Activated T-helper 1 cell treated with anti-CD3 and anti-CD28 coated beads, Interleukin-2, amount 50 U/mL, for 16 hours (primary cell): ENCODE measurements at places on chromosomes 5 and 9.

GRCh38 chr5:43685252-43685950 is 82.4 kb downstream of the NNT start:
- DNase-seq = no peak

GRCh38 chr9:94783102-94783682 is 56.7 kb downstream of the AOPEP start:
- no peak for DNase-seq

DNA sequence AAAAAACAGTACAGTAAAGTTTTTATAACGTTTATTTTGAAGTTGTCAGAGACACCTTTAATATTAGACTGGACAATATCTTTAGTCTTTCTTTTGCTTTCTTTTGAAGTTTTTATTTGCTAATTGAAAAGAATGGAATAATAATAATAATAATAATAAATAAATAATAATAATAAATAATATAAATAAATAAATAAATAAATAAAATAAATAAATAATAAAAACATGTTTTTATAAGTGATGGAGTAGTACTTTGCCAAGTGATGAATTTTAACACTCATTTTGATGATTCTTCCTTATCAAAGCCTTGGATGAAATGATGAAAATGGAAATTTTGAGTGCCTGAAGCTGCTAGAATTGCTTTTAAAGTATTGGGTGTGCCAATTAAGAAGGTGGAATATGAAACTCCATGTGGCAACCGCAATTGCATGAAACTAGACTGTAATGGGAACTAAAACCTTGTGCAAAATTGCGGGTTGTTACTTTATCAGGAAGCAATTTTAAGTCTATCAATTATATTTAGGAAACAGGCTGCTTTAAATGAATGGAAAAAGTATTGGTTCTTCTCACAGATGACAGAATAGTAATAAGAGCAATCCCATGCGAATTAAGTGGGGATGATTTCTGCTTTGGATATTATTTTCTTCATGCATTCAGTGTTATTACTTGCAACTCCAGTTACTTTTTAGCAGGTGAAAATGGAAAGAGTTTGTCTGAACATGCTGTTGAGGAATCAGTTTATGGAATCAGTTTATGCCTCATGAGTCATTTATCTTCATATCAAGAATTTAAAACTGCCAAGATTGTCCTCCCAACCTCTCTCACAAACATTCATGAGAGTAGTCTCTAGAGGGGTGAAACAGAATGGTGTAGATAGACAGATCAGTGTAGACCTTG is 4.6 kb downstream of the ANXA1 start:
- no peak for DNase-seq

- no peak for DNase-seq
Observed at GRCh38 chr9:132744881-132745755, 74.9 kb downstream of the GTF3C4 start.

DNA sequence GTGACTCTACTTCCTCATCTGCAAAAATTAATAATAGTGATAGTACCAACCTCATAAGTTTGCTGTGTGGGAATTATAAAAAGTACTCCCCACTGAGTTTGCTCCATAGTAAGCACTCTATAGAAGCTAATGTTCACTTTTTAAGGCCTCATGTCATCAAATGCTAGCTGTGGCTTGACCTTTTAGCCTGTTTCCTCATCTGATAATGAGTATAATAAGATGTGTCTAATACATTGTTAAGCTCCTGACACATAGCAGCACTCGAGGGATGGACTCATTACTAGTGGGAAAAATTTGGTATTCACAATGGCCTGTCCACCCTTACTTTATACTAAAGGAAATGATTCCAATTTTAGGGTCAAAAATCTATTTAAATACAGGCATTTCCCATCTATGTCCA is 26.1 kb upstream of the CAST start:
- no peak for DNase-seq

DNA sequence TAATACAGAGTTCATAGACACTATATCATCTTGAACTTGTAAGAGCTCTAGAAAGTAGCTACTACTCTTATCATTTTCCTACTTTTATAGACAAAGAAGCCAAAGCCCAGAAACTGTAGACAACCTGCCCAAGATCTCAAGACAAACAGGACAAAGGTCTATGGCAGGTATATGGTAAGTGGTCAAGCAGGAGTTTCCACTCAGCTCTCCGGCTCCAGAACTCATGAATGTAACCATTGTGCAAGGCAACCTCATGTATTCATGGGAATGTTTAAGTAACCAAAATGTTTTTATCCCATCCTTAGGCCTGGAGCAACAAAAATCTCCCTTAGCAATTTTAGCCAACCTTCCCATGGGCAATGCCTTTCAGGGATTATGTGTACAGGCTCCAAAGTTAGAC is 163.4 kb upstream of the PUM3 start:
- DNase-seq = no peak

GRCh38 chr5:41869151-41869723 is 988 bp downstream of the OXCT1 start:
- DNase-seq = no peak

DNA sequence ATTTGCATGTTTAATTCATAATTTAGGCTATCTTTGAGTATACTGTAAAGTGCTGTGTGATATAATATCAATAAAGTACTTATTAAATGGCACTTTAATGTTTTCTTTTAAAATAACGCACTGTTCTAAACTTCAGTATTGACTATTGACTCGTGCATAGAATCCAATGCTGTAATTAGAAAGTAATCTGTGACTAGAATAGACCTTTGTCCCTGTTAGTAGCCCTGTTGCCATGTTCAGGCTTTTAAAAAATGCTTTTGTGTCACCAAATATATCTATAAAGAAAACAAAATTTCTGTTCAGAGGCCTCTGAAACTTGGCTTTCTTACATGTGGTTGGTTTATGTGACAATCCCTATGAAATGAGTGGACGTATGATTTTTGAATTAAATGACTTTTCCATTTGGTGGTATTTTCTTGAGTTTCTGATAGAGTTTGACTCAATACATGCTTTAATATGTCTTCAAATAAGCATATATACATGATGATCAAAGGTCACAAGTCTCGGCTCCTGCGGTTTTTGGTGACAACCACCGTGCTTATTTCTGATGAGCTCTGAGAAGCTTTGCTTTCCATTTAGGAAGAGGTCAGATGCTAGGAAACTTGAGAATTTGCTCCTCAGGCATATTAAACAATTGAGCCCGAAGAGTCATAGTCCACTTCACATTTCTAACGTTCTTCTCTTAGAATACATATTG is 174.7 kb downstream of the NR3C1 start:
- DNase-seq = no peak

DNA sequence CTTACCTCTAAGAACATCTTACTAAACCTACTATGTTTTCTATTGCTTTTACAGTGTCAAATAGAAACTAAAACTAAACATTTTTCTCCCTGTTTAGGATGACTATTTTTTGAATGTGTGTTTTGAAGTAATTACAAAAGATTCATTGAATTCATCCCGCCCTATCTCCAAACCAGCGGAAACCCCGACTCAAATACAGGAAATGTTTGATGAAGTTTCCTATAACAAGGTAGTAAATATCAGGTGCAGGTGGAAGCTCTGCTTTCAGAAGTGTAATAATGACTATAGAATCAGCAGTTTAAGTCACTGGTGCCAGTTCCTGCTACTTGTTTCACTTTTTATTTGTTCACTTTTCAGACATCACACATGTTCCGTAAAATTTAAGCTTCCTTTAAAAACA is 20.0 kb downstream of the ERAP2 start:
- no peak for DNase-seq

DNA sequence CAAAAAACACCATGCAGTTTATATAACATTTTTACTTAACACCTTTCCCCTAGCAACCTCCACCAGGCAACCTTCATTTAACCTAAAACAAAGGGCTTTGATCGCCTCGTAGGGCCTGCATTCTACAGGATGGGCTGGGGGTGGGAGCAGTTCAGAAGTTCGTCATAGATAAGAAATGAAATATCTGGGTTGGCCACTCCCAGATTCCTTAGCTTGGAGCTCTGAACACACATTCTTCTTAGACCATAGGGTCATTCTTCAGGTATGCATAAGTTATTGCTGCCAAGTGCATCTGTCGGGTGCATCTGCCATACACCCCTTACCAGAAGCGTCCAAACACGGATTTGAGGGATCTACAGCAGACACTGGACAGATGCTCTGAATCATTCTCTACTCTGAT is 4.3 kb upstream of the SLC22A5 start:
- DNase-seq = no peak

DNA sequence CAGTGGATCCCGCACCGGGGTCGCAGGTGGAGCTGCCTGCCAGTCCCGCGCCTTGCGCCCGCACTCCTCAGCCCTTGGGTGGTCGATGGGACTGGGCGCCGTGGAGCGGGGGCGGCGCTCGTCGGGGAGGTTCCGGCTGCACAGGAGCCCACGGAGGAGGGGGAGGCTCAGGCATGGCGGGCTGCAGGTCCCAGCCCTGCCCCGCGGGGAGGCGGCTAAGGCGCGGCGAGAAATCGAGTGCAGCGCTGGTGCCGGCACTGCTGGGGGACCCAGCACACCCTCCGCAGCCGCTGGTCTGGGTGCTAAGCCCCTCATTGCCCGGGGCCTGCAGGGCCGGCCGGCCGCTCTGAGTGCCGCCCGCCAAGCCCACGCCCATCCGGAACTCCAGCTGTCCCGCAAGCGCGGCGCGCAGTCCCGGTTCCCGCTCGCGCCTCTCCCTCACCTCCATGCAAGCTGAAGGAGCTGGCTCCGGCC is 120.6 kb upstream of the MEF2C start:
- DNase-seq = no peak

DNA sequence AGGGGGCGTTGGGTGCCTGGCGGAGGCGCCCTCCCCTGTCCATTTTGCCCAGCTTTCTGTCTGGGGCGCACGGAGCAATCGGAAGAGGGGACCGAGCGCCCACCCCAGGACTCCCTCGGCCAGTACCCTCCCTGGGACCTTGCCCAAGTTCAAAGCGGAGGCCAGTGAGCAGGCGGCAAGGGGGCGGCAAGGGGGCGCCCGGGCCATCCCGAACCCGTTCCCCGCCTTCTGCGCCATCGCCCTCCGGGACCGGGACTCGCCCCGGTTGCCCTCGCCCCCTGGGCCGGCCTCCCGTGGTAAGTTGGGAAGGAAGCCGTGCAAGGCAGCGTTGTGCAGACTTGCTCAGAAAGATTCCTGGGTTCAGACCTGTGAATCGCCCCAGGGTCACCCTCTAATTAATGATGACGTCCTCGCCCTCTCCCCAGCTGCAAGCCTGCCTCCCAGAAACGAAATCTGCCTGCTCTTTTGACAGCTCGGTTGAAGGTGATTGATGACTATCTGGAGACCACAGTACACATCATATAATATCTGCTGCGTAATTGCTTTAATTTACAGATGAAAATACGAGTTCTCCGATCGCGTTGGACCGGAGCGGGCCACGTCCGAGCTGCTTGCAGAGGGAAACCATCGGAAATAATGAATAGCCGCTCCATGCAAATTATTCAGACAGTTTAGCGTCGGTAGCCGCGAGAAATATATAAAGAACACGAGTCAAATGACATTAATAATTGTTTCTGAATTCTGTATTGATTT is 1.4 kb upstream of the IRX4 start:
- no peak for DNase-seq

- DNase-seq = no peak
Observed at GRCh38 chr9:7303907-7304626, 495.5 kb downstream of the DMAC1 start.

- no peak for DNase-seq
Observed at GRCh38 chr5:139138809-139139208, 59.4 kb downstream of the SIL1 start.
